ENCODE measurements at places on chromosomes 6 and 20. TPM values are rescaled to one million over a fixed set of nuclear protein-coding genes. Genes with fewer than 3 reads are reported as not detected.

- no peak for DNase-seq
- peaks cover 5% of the 10 kb centered on the region for H3K4me1 ChIP-seq
- H3K27ac ChIP-seq: no peak overlapping the region
Observed at GRCh38 chr6:35294308-35294945, 3.2 kb upstream of the DEF6 start.

Gene BTBD3
- 44.1 TPM for total RNA-seq

DNA sequence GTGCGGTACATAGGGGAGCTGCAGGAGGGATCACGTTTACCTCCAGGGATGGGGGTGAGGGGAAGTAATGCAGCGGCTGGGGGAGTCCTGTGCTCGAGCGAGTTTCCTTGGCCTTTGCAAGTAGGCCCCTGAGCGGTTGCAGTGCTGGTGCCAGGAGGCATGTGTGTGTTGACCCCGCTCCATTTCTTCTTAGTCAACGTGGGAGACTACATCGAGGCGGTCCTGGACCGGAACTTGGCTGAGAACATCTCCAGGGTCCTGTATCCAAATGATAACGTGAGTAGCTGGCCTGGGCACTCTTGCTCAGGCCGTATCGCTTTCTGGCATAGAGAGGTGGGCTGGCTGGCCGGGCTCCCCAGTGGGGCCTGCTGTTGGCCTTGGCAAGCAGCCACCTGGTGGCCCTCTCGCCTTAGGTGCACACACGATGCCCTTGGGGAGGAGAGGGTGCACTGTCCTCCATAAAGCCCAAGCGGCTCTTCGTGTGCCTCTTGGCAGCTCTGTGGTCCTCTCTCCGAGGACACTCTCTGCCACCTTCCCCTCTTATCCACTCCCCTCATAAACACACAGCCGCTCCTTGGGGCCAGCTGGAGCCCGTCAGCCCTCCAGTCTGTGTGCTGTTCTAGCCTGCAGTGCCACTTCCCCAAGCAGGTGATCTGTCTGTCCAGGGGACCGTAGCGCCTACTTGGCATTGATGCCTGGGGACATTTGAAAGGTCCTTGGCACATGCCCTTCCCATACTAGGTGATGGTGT, 29.3 kb downstream of the PYGB start:
- H3K36me3 ChIP-seq: no peaks in the 10 kb centered on the region
- H3K4me3 ChIP-seq: no peak overlapping the region
- DNase-seq: peak; percentile 30
- H3K27ac ChIP-seq: no peak overlapping the region
- H3K27me3 ChIP-seq: no peaks in the 10 kb centered on the region

Gene RAD21L1
- not detected for total RNA-seq

GRCh38 chr6:38164131-38164481, 344.6 kb downstream of the ZFAND3 start:
- no peak for DNase-seq
- no peak overlapping the region for H3K4me3 ChIP-seq
- no peaks in the 10 kb centered on the region for H3K4me1 ChIP-seq

DNA sequence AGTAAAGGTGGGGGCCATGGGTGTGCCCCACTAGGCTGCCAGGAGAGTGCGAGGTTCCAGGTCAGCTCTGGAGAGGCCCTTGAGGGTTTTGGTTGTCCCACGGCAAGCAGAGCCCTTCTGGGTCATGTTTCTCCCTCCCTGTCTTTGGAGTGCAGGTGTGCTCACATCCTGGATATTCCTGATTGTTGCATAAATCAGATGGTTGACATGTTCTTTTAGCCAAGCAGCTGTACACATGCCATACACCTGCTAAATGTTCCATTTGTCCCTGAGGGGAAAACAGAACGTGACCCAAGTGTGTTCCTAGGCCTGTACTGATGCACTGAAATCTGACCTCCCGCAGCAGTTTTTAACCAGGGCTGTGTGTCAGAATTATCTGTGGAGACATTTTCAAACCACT, 77.5 kb upstream of the BEND3 start:
- no peaks in the 10 kb centered on the region for H3K36me3 ChIP-seq
- no peaks in the 10 kb centered on the region for H3K4me1 ChIP-seq
- DNase-seq: no peak
- H3K27me3 ChIP-seq: no peaks in the 10 kb centered on the region

- H3K36me3 ChIP-seq: no peaks in the 10 kb centered on the region
- no peak overlapping the region for H3K27ac ChIP-seq
- H3K4me1 ChIP-seq: no peaks in the 10 kb centered on the region
- H3K4me3 ChIP-seq: no peak overlapping the region
- no peaks in the 10 kb centered on the region for H3K27me3 ChIP-seq
Observed at GRCh38 chr6:148242180-148242579, 100.5 kb upstream of the SASH1 start.

GRCh38 chr6:52725535-52726192, 37.6 kb downstream of the GSTA2 start:
- H3K27me3 ChIP-seq: no peaks in the 10 kb centered on the region
- peak; percentile 80 for DNase-seq
- H3K36me3 ChIP-seq: no peaks in the 10 kb centered on the region
- peaks cover 59% of the 10 kb centered on the region for H3K4me1 ChIP-seq
- peak overlapping the region; percentile 97 for H3K27ac ChIP-seq

- no peak overlapping the region for H3K4me3 ChIP-seq
- H3K27me3 ChIP-seq: no peaks in the 10 kb centered on the region
Observed at GRCh38 chr6:11277275-11278206, 45.1 kb upstream of the NEDD9 start.

DNA sequence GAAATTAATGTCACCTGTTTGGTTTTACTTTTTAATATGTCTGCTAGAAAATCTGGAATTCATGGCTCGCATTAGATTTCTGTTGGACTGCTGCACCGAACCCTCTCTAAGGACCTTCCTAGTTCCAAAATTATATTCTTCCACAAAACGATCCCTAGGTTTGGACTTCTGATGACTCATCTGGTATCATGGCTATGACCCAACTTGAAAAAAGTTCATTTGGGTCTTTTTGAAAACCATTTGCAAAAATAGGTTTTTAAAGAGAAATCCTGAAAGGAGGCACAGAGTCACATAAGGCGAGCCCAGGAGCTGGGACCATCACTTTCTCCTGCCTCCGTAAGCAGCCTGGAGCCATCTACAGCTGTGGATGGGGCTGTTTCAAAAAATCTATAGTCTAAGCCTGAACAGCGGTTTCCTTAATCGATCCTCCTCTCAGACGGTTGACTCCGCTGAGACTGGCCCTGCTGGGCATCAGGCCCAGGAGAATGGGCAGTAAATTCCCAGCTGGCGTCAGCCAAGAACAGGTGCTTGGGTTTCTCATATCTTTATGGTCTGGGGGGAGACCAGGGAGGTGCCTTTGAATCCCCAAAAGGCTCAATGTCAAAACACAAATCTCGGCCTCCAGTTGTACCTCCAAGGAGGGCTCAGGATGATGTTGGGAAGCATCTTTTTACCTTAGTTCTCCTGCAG, 44.6 kb downstream of the SLC24A3 start:
- no peaks in the 10 kb centered on the region for H3K27me3 ChIP-seq
- no peak for DNase-seq
- no peak overlapping the region for H3K4me3 ChIP-seq
- no peak overlapping the region for H3K27ac ChIP-seq
- 0 out of 2 replicates have a peak, but pooled peaks cover 5% of the 10 kb centered on the region for H3K4me1 ChIP-seq

Gene ASIP
- total RNA-seq: not detected

Gene ZNF341
- total RNA-seq: 2.9 TPM

GRCh38 chr6:166343150-166343487, 774 bp upstream of the SFT2D1 start:
- no peak overlapping the region for H3K27ac ChIP-seq
- no peaks in the 10 kb centered on the region for H3K36me3 ChIP-seq
- H3K4me1 ChIP-seq: peaks cover 17% of the 10 kb centered on the region
- no peaks in the 10 kb centered on the region for H3K27me3 ChIP-seq
- no peak for DNase-seq

- no peak for DNase-seq
- H3K36me3 ChIP-seq: no peaks in the 10 kb centered on the region
Observed at GRCh38 chr6:38259736-38260135, 380.0 kb downstream of the BTBD9 start.

DNA sequence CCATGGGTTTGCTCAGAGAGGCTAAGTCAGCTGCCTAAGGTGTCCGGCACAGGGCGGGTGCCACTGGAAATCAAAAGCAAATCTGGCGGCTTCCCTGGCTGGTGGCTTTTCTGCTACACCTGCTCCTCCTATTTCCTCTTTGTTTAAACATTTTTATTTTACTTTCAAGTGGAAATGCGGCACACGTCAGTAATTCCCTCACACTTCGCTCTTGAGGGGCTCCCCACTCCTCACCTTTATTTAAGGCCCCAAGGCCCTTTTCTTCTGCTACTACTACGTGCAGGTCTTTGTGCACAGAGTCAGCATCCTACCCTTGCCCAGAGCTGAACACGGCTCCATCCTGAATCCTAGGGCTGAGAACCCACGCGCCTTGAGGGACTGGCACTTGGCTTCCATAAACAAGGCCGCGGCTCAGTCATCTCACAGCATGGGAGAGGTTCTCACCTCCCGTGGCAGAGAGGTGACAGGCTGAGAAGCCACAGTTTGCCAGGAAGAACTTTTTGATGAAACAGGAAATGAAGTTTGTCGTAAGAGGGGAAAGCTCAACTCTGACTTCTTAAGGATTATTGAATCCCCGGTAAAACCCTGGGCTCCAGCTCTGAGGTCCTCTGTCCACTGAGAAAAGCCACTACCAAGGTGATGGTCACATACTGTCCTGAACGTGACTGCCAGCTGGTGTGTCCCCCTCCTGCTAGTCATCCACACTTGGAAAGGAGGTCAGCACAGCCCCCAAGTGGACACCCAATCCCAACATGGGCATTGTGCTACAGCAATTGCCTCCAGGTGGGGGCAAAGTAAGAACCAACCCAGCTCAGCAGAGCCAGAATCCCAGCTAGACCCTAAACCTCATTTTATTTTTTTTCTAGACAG, 48.0 kb downstream of the NFATC2 start:
- no peak overlapping the region for H3K27ac ChIP-seq
- H3K4me3 ChIP-seq: no peak overlapping the region
- H3K4me1 ChIP-seq: peaks cover 14% of the 10 kb centered on the region
- H3K36me3 ChIP-seq: no peaks in the 10 kb centered on the region
- H3K27me3 ChIP-seq: no peaks in the 10 kb centered on the region

DNA sequence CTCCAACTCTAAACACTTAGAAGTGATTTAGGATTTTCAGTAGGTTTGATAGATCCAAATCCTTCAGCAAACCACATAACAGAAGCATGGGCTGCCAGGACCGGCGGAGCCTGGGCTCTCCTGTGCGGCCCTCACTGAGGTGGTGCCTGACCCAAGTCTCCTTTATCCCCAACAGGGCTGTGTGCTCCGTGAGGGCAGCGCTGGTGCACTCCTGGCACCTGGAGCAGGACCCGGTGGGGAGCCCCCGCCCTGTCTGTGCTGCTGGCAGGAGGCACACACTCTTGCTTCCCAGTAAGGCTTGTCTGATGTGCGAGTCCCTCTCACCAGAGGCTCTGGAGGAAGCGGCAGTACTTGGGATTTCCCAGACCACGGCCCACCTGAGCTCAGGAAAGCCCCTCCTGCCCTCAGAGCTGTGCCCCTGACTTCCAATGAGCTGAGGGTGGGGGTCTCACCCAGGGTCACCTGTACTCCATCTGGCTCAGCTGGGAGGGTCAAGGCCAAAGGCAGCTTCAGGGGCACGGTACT, 56.2 kb downstream of the PYGB start:
- H3K27me3 ChIP-seq: no peaks in the 10 kb centered on the region
- H3K27ac ChIP-seq: no peak overlapping the region
- H3K4me3 ChIP-seq: no peak overlapping the region
- peaks cover 7% of the 10 kb centered on the region for H3K36me3 ChIP-seq
- peaks cover 2% of the 10 kb centered on the region for H3K4me1 ChIP-seq

Gene RIPOR2
- 0.86 TPM for total RNA-seq

- no peak overlapping the region for H3K4me3 ChIP-seq
- no peak overlapping the region for H3K27ac ChIP-seq
- H3K36me3 ChIP-seq: no peaks in the 10 kb centered on the region
- DNase-seq: peak; percentile 8
- H3K27me3 ChIP-seq: no peaks in the 10 kb centered on the region
Observed at GRCh38 chr6:40874495-40874894, 164.5 kb downstream of the UNC5CL start.

Gene GINS1
- 50.9 TPM for total RNA-seq

Gene LY6G6C
- total RNA-seq: 0.88 TPM

Gene KDM1B
- 9.5 TPM for total RNA-seq

GRCh38 chr6:9025228-9025627, 589.9 kb upstream of the SLC35B3 start:
- no peak for DNase-seq
- H3K4me3 ChIP-seq: no peak overlapping the region

Gene TGM3
- not detected for total RNA-seq

DNA sequence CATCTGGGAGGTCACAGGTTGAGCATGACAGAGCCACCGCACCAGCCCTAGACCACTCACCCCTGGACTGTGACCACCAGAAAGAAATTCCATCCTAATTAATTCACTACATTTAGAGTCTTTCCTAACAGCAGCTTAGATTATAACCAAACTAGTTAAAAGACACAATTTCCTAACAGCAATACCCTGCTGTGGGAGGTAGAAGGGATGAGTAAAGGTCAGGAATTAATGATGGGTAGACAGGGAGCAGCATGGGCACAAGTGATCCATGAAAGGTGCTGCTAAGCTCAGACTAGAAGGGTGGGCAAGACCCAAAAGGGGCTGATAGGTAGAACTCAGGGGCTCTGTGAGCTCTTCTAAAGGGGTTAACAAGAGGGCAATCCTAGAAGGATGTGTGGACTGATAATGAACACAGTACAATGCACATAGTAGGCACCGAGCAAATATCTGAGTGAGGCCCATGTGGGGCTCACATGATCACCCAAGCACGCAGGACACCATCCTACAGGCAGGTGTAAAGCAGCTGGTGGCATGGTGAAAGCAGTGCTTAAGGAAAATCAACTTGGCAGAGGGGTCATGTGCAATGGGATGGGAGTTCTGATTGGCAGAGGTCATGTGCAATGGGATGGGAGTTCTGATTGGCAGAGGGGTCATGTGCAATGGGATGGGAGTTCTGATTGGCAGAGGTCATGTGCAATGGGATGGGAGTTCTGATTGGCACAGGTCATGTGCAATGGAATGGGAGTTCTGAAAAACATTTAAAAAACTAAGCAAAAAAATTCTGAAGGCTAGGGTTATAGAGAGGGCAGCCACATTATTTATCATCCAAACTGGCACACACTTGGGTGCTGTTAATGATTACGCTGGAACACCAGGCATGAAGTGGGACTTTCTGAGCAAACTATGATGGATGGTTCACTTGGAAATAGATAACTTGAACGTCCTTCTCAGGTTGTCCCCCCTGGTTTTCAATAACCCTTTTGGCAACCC, 188.2 kb upstream of the FOXQ1 start:
- H3K27me3 ChIP-seq: no peaks in the 10 kb centered on the region
- DNase-seq: no peak
- H3K36me3 ChIP-seq: no peaks in the 10 kb centered on the region
- H3K27ac ChIP-seq: no peak overlapping the region
- H3K4me3 ChIP-seq: no peak overlapping the region

Gene SIRPA
- 31.6 TPM for total RNA-seq

- H3K27ac ChIP-seq: no peak overlapping the region
- no peak overlapping the region for H3K4me3 ChIP-seq
- no peaks in the 10 kb centered on the region for H3K36me3 ChIP-seq
- DNase-seq: no peak
- H3K27me3 ChIP-seq: no peaks in the 10 kb centered on the region
Observed at GRCh38 chr6:168133168-168133561, 54.2 kb upstream of the FRMD1 start.

Gene TAGAP
- not detected for total RNA-seq

Data from Caco-2 (cell line).